Urinary bladder (tissue), 4 donors: ENCODE measurements at places on chromosomes 2 and 18. TPM values are rescaled to one million over a fixed set of nuclear protein-coding genes. Genes with fewer than 3 reads are reported as not detected.

- DNase-seq = no peak
These were observed 13.5 kb downstream of the GPR39 start for GRCh38 chr2:132429941-132430573.

- DNase-seq = no peak
These were observed 122.5 kb upstream of the HAAO start for GRCh38 chr2:42914860-42915259.

- no peak for DNase-seq
These were observed 18.4 kb downstream of the MREG start for GRCh38 chr2:215994911-215995310.

- no peak for DNase-seq
These were observed 133.3 kb downstream of the ZNF236 start for GRCh38 chr18:76955524-76956170.

- DNase-seq = no peak
These were observed 81.5 kb upstream of the ODC1 start for GRCh38 chr2:10529611-10530010.

Gene DSC2
- total RNA-seq = 7.1 TPM

Gene RGPD8
- total RNA-seq = 55.9 TPM

Gene PRKD3
- total RNA-seq = 99.9 TPM
